ENCODE measurements at places on chromosomes 3 and 15. TPM values are rescaled to one million over a fixed set of nuclear protein-coding genes. Genes with fewer than 3 reads are reported as not detected.
A peak's percentile ranks its signal among the peaks of the same experiment; 100 is the strongest.

Gene SMARCC1
- 113 TPM for total RNA-seq

Gene SLC9C1
- not detected for total RNA-seq

Gene ISY1
- total RNA-seq = 68.5 TPM

Gene HIGD2B
- 0.27 TPM for total RNA-seq

Gene BLOC1S6
- total RNA-seq = 43.3 TPM

GRCh38 chr15:47961401-47962090, 159.2 kb upstream of the SLC24A5 start:
- DNase-seq = peak; percentile 25

- no peak for DNase-seq
These were observed 104.0 kb downstream of the ABHD5 start for GRCh38 chr3:43794776-43795175.

GRCh38 chr15:40879609-40880008, 5.6 kb upstream of the RHOV start:
- DNase-seq = peak; percentile 16

- no peak for DNase-seq
These were observed 62.1 kb downstream of the PLXNA1 start for GRCh38 chr3:127044996-127045395.

- DNase-seq = no peak
These were observed 109.7 kb downstream of the MFSD1 start for GRCh38 chr3:158911586-158911985.

DNA sequence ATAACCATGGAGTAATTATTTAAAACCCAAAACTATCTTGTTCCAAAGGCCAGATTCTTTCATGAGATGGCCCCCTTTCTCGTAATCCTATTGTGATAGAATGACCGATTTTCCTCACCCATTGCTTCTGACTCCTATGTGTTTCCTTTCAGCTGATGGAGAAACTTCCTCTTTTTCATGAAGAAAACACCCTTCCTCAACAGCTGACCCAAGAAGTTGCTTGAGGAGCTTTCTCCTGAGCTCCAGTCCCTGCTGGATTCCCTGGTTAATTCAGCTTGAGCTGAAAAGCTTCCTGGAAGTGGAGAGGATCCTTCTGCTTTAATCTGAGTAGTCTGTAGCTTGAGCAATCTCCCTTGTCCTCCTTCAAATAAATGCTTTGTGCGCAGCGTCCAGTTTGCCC, 75.0 kb downstream of the BFSP2 start:
- no peak for DNase-seq

GRCh38 chr3:175777495-175777894, 918.4 kb downstream of the NAALADL2 start:
- DNase-seq = no peak

GRCh38 chr15:78108300-78109084, 16.1 kb downstream of the SH2D7 start:
- DNase-seq = peak; percentile 90

- no peak for DNase-seq
These were observed 547.6 kb upstream of the AGTR1 start for GRCh38 chr3:148150141-148150540.
